Astrocyte of the spinal cord (primary cell): ENCODE measurements at places on chromosomes 5 and 9.

DNA sequence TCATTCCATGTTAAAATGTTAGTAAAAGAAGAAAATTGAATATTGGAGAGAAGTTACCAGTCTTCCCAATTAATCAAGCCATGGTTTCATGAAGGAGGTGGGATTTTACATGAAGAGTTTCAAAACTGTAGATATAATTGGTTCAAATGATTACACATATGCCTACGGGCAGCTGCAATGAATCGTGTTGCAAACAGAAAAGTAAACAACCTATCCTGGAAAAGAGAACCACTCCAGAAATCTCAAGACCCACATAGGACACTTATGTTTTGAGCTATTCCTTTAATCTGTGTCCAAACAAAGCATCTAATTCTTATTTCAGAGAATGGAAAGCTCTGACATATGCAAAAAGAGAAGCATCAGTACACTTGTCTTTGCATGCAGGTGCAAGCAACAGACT is 340.2 kb downstream of the NDUFS4 start:
- no peak for DNase-seq

GRCh38 chr5:78734094-78734845 is 85.7 kb upstream of the LHFPL2 start:
- no peak for DNase-seq

DNA sequence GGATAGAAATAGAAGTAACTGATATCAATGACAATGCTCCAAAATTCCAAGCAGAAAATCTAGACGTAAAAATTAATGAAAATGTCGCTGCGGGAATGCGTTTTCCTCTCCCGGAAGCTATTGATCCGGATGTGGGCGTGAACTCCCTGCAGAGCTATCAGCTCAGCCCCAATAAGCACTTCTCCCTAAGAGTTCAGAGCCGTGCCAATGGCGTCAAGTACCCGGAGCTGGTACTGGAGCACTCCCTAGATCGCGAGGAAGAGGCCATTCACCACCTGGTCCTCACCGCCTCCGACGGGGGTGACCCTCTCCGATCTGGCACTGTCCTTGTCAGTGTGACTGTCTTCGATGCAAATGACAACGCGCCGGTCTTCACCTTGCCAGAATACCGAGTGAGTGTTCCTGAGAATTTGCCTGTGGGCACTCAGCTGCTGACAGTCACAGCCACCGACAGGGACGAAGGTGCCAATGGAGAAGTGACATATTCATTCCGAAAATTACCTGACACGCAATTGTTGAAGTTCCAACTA is 818 bp downstream of the PCDHGA10 start:
- DNase-seq: no peak

- DNase-seq: no peak
These were observed 177.1 kb downstream of the GAPVD1 start for GRCh38 chr9:125438506-125439433.

- DNase-seq: no peak
These were observed 34.2 kb upstream of the STRBP start for GRCh38 chr9:123302348-123303214.
